Breast epithelium (tissue), 4 donors: ENCODE measurements at places on chromosomes 12 and 14.

GRCh38 chr12:122422730-122423257 lies 325 bp upstream of the CLIP1 start:
- no peak for DNase-seq

GRCh38 chr14:105485739-105486162 lies 935 bp upstream of the CRIP1 start:
- no peak for DNase-seq

GRCh38 chr14:84351646-84352045 lies 1178.3 kb upstream of the FLRT2 start:
- no peak for DNase-seq

DNA sequence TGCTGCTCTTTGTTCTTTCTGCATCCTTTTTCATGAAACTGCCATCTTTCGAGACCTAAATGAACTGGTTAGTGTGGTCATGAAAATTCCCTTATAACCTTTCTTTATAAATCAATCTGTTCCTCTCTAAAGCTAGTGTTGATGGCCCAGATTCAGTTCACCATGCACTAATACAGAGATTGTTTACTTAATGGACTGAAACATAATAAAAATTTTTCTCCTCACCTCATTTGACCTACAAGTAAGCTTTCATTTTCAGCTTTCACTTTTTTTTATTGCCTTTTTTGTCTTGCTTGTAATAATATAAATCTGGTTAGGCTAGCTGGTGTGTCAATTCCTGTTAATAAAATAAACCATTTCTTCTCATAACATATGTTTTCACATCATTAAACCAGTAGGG lies 183.8 kb downstream of the CCDC59 start:
- DNase-seq, result no peak

DNA sequence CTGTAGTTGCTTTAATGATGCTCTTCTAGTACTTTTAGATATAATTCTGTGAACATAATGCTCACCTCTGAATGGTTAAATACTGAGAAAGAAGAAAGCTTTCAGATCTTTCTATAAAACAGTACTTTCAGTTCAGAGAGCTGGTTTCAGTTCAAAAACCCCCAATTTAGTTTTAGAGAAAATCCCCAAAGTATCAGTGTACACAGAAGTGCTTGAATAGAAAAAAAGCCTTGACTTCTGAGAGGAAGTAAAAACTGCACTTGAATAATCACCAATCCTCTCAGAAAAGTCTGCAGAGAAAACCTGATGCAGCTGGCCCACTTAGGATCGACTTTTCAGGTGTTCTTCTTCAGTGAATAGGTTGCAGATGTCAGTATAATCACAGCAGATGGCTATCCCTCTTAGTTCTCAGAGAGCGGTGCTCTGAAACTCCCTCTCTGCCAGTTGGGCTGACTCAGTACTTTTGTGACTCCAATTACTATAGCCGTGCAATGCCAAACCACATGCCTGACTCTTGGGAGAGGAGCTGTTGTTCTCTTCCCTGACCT lies 616.3 kb downstream of the LRFN5 start:
- DNase-seq, result no peak

DNA sequence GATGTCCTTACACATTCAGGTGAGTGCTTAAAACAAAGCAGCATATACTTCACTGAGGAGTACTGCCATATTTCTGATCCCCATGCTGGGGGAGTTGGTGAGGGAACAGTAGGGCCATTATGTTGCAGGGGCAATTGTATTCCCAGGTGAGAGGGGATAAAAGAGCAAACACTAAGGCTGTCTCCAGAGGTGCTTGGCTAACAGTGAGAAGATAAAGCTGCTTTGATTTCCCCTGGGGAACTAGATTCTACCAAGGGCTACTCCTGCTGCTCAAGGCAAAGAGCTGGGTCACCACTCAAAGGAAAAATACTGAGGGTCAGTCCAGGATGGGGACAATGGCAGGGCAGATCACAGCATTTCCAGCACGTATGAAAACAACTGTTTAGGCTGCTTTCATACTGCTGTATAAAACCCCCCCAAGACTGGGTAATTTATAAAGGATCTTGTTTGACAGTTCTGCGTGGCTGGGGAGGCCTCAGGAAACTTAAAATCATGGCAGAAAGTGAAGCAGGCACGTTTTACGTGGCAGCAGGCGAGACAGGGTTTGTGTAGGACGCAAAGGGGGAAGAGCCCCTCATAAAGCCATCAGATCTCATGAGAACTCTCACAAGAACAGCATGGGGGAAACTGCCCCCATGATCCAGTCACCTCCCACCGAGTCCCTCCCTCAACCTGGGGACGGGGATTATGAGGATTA lies 47.8 kb upstream of the OR5AU1 start:
- DNase-seq, result no peak

DNA sequence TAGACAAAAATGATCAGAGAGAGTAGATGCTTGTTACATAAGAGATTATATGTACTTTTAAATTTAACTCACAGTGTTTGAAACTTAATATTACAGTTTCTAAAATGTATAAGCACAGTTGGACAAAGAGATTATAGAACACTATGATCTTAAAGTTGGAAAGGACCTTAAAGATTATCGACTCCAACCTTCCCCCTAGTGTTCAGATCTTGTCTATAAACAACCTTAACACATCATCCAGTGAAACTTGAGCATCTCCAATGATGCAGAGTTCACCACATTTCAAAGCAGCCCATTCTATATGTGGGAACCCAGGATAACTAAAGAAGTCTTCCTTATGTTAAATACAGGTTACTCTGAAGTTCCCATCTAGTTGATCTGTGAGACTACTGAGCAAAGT lies 480.8 kb downstream of the RMST start:
- no peak for DNase-seq

DNA sequence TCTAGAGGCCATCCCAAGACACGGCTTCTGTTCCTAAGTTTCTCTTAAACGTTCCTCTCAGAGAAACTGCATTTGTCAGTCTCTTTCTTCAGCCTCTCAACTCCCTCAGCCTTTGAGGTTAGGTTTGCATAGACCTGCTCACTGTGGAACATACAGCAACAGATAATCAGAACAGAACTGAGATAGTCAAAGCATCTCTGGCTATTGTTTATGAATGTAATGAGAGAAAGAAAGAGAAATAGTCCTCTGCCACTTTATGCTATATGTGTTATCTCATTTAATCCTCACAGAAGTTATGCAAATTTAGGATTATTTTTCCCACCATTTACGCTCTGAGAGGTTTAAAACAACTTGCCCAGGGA lies 190.6 kb downstream of the PHLDA1 start:
- DNase-seq, result no peak
